ENCODE measurements at places on chromosomes 5 and 9.

DNA sequence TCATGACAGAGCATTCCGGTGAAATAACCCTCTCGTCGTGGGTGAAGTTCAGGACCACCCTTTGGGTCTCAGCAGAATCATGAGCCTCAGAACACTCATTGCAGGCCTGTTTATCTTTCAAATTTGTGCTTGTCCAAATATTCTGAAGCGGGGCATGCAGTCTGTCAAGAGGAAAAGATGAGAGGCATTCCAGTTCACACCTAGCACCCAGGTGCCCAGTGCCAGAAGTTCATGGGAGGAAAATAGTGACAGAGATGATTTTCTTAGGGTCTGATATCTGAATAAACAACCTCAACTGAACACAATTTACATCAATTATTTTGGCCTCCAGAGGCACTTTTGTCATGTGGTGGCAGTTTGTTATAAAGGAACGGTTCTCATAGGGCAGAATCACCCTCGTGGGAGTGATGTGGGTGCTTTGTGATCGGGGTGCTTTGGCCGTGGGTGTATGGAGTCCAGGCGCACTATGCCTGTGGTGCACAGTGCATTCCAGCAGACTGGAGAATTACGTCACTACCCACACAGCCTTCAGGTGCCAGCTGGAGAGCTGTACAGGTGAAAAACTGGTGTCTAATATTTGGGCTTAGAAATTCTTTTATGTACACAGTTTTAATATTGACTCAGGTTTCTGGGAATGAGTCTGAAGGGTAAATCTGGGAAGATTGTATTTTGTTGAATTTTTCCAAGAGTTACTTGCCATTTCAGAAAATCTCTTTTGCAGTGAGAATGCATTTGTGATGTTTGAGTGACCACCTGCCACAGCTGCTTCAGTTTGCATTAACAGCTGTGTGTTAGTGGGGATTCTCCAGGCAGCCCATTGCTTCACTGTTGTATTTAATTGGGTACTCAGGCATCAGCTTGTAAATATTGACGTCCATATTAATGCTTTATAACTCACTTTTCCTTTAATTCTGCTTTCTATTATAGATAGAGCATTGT, 289.3 kb downstream of the FANCC start:
- no peak for DNase-seq

- no peak for DNase-seq
Observed at GRCh38 chr5:157721159-157721558, 10.1 kb upstream of the THG1L start.

DNA sequence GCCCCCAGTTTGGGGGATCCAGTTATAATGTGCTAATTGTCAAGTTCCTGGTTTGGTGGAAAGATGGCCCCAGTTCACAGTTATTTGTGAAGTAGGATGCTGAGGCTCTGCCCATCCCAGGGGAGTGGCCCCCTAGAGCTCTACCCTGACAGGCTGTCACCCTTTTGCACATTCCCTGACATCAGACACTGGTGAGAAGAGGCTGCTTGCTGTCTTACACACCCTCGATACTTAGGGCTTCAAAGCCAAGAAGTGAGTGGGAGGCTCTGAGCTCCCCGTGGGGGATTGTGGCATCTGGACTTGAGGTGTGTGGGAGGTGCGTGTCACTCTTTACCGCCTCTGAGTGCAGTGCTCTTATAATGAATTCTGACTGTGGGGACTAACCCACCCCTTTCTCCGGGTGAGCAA, 168.5 kb downstream of the DOCK2 start:
- no peak for DNase-seq

- DNase-seq = no peak
Observed at GRCh38 chr5:116097301-116097700, 12.5 kb downstream of the COMMD10 start.

DNA sequence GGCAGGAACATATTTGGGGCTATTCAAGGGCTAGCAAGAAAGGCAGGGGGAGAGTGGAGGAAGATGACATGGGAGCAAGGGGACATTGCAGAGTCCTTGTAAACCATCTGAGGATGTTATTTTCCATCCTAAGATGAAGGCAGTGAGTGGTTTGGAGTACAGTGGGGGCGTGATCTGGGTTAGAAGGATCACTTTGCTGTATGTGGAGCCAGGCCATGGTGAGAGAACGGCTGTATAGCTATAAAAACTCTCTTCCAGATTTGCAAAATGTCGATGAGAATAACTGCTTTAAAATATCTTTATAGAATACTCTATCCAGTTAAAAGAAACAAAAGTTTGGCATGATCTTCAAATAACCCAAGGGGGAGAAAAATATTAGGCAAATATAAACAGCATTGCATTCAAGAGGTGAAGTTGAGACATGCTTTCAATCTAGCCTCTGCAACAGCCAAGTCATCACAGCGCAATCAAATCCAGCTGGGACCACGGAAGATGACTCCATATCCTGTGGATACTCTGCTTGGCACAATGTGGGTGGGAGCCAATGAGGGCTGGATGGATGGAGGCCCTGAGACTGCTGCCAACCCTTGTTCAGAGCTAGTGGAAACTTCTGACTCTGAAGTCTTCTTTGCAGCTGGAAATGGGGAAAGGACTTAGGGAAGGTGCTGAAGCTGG, 111.5 kb upstream of the BASP1 start:
- DNase-seq = no peak

DNA sequence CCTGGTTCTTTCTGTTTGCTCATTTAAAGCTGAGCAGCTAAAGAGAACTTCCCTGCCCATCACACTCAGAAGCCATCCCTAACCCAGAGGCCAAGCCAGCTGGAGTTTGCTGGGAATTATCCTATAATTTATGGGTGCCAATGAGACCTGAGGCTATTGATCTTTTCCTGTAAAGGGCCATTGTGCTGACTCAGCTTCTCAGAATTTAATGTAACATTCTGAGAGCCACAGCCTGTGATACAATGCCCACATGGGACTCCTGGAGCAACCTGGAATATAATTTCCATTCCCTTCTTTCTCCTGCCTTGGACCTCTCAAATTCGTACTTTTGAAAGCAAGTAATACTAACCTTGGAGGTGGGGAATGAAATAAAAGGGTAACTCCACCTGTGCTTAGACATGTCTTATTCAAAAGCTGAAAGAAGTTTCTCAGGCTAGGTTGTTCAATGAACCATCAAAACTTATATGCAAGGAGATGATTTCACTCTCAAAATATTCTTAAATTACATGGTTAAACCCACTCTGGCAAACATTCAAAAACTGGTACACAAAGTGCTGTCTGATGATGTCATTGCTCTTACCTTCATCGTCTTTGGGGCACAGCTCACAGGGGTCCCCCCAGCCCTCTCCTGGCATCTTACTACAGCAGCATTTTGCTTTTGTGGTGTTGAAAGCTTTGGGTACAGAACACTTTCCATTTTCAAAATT, 206.7 kb downstream of the SLC12A2 start:
- no peak for DNase-seq

DNA sequence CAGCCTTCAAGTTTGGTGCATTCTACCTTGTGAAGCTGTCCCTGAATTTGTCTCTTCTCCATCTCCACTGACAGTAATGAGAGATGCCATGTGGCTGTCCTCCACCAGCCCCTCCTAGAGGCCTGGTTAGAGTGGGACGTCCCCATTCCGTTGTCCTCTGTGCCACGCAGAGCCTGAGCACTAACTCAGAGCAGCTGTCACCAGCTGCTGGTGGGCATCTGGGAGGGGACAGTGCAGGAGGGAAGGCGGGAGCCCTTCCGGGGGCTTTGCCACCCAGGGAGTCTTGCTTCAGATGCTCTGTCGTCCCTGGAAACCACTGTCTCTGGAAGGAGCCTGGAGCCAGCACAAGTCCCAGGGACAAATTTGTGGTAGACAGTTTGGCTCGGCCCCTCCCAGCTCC, 78.6 kb downstream of the PDZD2 start:
- DNase-seq = no peak

- DNase-seq = no peak
Observed at GRCh38 chr5:8184455-8185063, 315.6 kb downstream of the MTRR start.

- DNase-seq = no peak
Observed at GRCh38 chr5:61683148-61683547, 351.1 kb downstream of the ZSWIM6 start.

DNA sequence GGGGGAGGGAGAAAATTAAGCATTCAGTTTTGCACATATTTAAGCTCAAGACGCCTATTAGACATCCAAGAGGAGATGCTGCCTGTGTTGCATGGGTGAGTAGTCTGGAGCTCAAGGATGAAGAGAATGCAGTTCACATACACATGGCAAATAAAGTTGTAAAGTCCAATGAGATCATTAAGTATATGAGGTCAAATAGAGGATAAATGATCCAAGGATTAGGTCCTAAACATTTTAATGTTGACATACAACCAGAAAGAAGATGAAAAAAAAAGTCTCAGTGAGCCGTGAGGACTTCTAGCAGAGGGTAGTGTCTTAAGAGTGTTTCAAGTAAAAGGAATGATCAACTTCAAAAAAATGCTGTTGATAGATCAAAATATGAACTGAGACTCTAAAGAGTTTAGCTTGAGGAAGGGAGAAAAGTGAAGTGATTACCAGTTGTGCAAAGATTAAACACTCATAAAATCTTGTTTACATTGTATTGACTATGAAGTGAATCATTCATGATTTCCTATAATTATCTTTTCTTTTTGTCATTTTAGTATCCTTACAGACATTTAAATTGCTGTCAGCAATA, 251.8 kb downstream of the ZNF608 start:
- DNase-seq = no peak

- no peak for DNase-seq
Observed at GRCh38 chr9:101027236-101027635, 1.3 kb upstream of the PLPPR1 start.

GRCh38 chr5:83058726-83059125, 18.5 kb downstream of the TMEM167A start:
- no peak for DNase-seq

- no peak for DNase-seq
Observed at GRCh38 chr5:76386360-76386759, 16.7 kb upstream of the IQGAP2 start.

- no peak for DNase-seq
Observed at GRCh38 chr5:1768283-1769000, 31.2 kb downstream of the MRPL36 start.

DNA sequence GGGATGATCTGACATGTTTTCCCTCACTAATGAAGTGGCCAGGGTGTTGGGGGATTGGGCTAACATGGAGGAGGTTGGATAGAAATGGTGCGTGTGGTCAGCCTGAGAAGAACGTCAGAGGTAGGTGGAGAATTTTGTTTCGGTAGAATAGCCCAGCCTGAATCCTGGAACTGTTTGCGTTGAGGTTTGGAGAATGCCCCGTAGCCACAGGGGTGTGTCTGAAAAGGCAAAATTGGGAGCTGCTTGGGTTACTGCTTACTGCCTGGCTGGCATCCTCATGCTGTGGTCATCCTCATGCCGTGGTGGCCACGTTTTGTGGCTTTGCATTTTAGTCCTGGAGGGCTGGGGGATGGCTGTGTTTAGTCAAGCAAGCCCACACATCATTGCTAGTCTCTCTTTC, 236.9 kb downstream of the GOLPH3 start:
- DNase-seq = no peak

GRCh38 chr5:105593011-105593760, 2030.6 kb upstream of the NUDT12 start:
- no peak for DNase-seq

- no peak for DNase-seq
Observed at GRCh38 chr5:174371600-174372094, 326.1 kb downstream of the NSG2 start.

DNA sequence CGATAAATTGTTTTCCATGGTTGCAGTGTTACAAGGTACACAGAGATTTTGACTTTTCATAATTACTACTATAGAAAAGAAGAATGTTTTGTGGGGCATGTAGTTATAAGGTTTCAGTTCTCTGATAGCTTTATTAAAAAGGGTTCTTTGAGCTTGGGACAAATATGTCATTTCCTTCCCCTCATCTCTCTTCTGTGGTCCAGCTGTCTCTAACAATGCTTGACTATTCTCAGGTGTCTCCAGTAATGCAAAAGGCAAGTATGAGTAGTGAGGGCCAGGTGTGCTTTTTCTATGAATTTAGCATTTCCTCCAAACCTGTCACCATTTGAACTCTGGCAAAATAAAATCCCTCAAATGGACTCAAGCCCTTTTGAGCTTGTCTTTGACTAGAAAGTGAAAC, 84.3 kb downstream of the SLF1 start:
- no peak for DNase-seq

DNA sequence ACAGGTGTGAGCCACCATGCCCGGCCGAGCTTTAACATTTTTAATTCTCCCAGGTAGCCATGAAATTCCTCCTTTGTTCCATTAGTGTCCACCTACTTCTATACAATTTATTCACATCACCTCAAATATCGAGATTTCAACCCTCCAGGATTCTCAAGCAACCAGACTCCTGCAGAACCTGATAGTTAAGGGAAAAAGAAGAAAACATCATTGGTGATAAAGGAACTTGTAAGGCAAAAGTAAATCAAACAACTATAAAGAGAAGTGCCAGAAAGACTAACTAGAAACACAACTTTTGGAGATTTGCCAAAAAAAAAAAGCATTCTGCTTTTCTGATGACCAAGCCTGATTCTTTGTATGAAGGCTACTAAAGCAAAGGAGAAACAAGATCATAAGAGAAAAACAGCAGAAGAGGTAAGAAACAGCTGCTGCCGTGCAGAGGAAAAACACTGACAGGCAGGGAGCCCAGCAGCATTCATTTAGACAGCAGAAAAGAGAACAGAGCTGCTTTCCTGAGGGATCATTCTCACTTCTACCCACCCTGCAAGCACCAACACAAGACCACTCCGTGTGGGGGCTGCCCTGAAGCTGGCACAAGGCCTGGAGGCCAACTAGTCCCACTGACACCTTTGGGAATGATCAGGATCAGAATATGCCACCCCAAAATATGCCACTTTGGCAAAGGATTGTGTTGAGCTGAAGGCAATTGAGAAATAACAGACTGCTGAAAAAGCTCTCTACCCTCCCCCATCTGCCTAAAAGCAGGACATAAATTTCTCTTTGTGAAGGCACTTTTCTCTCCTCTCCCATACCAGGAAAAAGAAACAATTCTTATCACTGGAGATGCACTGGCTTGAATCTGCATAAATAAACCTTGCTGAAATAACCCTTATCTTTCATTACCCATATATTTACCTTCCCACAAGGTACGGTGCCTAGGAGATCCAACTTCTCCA, 75.1 kb downstream of the ALDH7A1 start:
- no peak for DNase-seq

GRCh38 chr5:91123901-91124300, 259.2 kb downstream of the ARRDC3 start:
- no peak for DNase-seq

- DNase-seq = no peak
Observed at GRCh38 chr5:25027061-25027460, 382.3 kb upstream of the CDH10 start.

DNA sequence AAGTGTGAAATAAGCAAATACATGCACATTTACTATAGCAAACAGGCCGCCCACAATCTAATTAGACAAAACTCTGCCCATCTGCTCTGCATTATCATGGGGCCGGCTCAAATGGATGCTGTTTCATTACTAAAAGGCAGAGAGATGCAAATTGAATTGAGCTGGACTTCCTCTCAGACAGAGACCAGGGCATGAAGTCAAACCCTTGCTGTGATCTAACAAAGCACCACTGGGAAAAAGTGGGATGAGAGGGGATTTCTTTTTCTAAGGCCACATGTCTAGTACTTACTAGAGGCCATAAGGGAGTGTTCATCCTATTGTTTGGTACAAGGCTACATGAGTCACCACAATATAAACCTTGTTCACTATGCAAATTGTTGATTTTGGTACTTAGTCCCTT, 614.7 kb downstream of the ISL1 start:
- no peak for DNase-seq

Measured in COLO829 (cell line).